ENCODE measurements at places on chromosomes 16 and 17.

- no peak for DNase-seq
Measured at GRCh38 chr16:29000019-29000418, 15.2 kb downstream of the LAT start.

DNA sequence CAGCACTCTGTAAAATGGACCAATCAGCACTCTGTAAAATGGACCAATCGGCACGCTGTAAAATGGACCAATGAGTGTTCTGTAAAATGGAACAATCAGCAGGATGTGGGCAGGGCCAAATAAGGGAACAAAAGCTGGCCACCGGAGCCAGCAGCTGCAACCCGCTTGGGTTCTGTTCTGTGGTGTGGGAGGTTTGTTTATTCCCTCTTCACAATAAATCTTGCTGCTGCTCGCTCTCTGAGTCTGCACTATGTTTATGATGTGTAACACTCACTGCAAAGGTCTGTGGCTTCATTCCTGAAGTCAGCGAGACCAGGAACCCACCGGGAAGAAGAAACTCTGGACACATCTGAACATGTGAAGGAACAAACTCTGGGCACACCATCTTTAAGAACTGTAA lies 20.5 kb downstream of the TMEM100 start:
- DNase-seq, result no peak

GRCh38 chr17:64441772-64442540 lies 7.0 kb upstream of the MILR1 start:
- no peak for DNase-seq

DNA sequence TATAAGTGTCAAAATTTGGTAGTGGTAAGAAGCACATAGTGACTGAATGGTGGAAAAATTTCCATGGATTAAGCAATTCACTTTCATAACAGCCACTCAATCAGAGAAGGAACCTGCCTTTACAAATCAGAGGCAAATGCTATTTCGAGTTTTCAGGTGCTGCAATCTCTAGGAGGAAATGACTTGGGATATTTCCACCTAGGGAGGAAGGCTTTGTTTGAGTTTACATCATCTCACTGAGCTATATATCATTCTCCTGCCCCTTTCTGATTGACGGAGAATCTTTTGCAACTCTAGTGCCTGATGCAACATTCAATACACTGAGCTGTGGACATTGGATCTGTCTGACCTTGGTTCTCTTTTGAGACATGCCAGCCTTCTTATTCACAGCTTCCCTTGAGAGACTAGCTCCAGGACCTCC lies 26.3 kb downstream of the MARCHF10 start:
- DNase-seq, result no peak

All from NK-92 treated with Interleukin-12 subunit alpha and Interleukin-12 subunit beta, amount 100 ng/mL, for 24 hours (cell line).